Fibroblast of lung (primary cell): ENCODE measurements at places on chromosomes 12 and 14.
A peak's percentile ranks its signal among the peaks of the same experiment; 100 is the strongest.

GRCh38 chr12:96170328-96170727 is 23.8 kb upstream of the ELK3 start:
- no peak for DNase-seq

- no peak for DNase-seq
These were observed 26.1 kb upstream of the C14orf180 start for GRCh38 chr14:104553166-104554087.

DNA sequence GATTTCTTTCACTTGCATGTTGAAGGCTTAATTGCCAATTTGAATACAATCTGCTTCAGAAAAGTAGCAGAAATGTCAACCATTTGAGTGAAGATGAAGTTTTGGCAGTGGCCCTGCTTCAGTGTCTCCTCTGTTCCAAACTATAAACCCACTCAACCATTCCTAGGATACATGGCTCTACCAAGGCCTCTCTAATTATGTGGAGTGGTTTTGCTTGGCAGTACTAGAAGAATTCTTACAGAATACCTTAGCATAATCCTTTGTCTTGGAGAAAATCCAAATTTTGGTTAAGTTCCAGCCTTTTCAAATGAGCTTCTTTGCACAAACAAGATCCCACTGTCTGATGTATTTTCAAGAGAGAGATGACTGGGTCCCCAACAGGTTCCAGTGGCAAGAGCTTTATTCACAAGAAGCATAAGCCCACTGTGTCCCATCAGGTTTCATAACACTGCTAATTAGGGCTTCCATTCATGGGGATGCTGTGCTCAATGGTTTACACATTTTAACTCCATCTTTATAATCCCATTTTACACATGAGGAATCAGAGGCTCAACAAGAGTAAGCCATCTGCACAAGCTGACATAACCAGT is 234.5 kb downstream of the IPO8 start:
- DNase-seq: no peak

DNA sequence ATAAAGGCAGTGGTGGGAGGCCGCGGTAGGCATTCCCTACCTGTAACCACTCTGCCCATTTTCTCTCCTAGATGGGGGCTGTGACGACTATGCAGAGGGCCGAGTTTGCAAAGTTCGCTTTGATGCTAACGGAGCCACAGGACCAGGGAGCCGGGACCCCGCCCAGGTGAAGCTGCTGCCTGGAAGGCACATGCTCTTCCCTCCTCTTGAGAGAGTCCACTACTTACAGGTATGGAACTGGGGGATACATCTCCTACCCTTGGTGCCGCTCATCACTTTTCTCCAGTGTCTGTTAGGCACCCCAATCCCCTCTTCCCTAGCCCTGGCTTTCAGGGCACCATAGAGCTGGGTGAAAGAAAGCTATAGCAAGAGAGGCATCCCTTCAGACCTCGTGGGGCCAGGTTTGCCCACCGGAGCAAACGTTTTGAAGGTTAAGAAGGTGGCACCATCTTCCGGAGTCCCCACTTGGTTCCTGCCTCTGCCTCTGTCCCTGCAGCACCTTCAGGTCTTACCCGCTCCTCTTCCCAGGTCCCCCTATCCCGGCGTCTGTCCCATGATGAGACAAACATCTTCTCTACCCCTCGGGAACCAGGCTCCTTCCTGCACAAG is 2.0 kb upstream of the P3H3 start:
- DNase-seq: no peak

GRCh38 chr12:124906606-124907261 is 7.7 kb downstream of the UBC start:
- DNase-seq: peak; percentile 85

- DNase-seq: no peak
These were observed 135.9 kb upstream of the NTF3 start for GRCh38 chr12:5295996-5296395.

- no peak for DNase-seq
These were observed 150.1 kb downstream of the SUDS3 start for GRCh38 chr12:118526255-118527095.

GRCh38 chr12:116635487-116635886 is 76.3 kb downstream of the MAP1LC3B2 start:
- DNase-seq: no peak

DNA sequence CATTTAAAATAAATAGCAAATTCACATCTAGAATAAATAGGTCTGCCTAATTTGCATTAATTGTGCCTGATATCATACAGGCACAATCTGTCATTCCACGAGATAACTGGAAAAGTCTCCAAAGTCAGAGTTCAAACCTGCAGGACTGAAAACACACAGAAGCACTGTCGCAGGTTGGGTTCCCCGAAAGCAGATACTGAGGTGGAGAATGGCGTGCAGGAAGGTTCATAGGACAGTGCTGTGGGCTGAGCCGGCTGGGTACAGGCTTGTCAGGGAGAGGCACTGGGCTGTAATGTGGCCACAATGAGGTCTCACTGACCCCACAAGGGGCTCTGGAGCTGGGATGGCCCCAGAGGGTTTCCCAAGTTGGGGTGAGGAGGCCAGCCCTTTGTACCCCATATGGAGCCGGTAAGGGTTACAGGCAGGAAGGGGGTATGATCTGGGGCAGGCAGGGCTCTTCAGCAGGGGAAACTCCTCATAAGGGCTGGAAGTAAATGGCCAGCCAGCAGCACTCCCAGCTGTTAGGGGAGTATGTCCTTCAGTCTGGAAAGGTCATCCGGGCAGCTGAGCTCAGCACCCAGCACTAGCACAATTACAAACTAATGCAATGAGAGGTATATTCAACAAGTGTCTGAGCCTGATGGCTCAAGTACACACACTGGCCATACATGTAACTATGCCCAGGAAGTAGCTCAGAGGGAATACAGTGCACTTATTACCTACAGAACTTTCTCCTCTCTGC is 68.5 kb downstream of the NT5DC3 start:
- DNase-seq: no peak

GRCh38 chr14:91173221-91173670 is 59.4 kb downstream of the DGLUCY start:
- peak; percentile 86 for DNase-seq

DNA sequence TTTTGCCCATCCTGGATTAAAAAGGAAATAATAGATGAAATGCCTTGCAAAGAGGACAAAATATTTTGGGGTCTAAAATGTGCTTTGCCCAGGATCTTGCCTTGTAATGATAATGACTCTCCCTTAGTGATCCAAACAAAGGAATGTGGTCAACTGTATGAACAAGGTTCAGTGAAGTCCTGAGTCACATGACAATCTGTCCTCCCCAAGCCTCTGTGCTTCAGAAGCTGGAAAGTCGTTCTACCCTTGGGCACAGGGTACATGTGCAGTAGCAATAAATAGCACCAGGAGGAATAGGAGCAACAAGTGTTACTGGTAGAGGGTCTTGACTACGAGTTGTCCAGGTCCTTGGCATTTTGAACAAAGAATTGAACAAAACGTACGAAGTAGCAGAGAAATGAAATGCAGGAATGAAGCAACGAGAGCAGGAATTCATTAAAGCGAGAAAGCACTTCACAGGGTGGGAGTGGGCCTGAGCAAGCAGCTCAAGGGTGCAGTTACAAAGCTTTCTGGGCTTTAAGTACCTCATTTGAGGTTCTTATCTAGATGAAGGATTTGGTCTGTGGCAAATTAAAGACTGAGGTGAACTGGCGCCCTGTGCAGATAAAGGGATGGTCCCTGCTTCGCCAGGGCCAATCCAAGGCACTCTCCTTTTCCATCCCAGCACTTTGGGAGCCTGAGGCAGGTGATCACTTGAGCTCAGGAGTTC is 65.8 kb downstream of the RESF1 start:
- DNase-seq: peak; percentile 11

DNA sequence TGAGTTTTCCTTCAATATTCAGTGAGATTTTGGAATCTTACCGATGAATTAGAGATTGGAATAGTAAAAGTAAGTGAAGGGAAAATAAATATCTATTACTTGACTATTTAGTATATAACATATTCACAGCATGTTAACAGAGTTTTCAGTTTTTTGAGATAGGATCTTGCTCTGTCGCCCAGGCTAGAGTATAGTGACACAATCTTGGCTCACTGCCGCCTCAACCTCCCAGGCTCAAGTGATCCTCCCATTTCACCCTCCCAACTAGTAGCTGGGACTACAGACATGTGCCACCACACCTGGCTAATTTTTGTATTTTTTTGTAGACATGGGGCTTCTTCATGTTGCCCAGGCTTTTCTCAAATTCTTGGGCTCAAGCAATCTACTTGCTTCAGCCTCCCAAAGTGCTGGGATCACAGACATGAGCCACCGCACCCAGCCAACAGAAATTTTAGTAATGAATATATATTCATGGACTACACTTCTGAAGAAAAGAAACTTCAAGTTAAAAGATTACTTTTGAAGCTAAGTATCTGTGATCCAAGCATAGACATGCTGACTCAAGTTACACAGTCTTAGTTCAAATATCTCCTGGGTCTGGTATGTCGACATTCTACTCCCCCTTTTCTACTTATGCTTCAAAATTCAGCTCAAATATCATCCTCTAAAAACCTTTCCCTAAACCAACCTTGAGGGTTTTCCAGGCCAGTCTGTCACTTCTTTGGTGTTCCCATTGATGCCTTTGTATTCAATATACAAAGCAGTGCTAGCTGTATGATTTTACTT is 13.8 kb downstream of the UBE2N start:
- peak; percentile 62 for DNase-seq

DNA sequence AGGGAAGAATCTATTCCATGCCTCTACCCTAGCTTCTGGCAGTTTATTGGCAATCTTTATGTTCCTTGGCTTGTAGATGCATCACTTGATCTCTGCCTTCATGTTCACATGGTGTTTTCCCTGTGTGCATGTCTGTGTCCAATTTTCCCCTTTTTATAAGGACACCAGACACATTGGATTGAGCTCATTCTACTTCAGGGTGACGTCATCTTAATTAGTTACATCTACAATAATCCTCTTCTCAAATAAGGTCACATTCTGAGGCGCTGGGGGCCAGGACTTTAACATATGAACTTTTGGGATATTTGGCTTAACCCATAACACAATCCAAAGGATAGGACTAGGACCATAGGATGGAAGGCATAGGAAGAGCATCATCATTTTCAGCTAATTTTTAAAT is 101.4 kb downstream of the KCNMB4 start:
- DNase-seq: no peak

- no peak for DNase-seq
These were observed 122.6 kb downstream of the ADGRD1 start for GRCh38 chr12:131076296-131076695.

DNA sequence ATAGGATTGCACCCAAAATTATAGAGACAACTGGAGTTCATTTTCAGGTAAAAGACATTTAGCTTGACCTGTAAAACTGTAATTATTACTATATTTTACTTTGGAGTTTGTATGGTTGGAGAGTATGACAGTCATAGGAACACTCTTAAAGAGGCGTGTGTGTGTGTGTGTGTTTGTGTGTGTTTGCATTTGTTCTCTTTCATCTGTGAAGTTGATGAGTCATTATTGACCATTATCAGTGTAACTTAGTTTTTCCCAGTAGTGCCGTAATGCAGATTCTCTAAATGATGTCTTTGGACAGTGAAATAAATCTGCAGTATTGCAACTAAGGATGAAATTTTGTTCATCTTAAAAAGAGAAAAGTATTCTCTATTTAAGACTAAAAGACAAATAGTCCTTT is 13.0 kb downstream of the WASHC4 start:
- peak; percentile 26 for DNase-seq
